ENCODE measurements at places on chromosomes 5 and 9. TPM values are rescaled to one million over a fixed set of nuclear protein-coding genes. Genes with fewer than 3 reads are reported as not detected.

DNA sequence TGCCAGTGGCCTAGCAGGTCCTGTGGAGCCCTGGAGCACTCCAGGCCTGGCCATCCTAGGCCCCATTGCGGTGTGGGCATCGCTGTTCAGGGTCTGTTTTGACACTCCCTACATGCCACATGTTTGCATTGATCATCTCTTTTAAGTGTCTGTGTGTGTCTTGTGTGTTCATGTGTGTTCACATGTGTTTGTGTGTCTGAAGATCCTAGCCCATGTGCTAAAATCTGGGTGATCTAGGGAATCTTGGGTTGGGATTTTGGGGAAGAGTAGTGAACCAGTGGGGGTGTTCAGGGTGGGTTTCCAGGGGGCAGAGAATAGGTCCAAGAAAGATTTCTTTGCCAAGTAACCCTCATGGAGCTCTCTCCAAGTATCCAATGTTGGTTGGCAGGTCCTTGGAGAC is 8.4 kb downstream of the PSD2 start:
- DNase-seq, result no peak

GRCh38 chr5:177449140-177450061 is 2.8 kb downstream of the PRR7 start:
- no peak for DNase-seq

- DNase-seq, result peak; percentile 43
These were observed 920 bp downstream of the LPCAT1 start for GRCh38 chr5:1522601-1523479.

GRCh38 chr9:1535051-1535450 is 480.1 kb upstream of the SMARCA2 start:
- no peak for DNase-seq

- no peak for DNase-seq
These were observed 36.1 kb downstream of the POLK start for GRCh38 chr5:75547812-75548211.

DNA sequence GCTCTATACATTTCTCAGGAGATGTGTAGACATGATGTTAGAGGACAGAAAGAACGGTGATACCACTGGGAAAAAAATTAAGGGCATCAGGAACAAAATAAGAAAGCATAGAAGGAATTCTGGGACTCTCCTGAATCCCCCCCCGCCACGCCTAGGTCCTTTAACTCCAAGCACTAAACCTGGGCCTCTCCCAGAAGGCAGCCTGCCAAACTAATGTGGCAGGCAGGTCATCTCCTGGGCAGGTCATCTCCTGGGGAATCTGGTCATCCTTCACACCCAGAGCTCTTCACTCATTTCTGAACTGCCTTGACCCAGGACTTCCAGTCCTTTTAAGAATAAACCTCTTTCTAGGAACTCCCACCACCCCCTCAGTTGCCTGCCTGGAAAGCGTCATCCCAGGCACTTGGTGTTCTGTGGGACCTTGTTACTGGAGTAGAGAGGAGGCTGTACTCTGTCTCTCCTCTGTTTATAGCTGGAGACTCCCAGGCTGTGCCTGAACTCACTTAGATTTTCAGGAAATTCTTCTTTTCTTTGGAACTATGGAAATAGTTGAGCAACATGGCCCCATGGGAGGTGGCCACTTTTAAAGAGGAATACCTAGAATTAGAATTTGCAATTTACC is 24.1 kb downstream of the PSAT1 start:
- no peak for DNase-seq

- no peak for DNase-seq
These were observed 11.4 kb upstream of the YTHDC2 start for GRCh38 chr5:113502073-113502472.

KIF24 gene
- total RNA-seq, result 6.2 TPM

MED10 gene
- total RNA-seq, result 59.1 TPM

MZB1 gene
- 10.6 TPM for total RNA-seq

All from activated naive CD8-positive, alpha-beta T cell treated with anti-CD3 and anti-CD28 coated beads for 36 hours (primary cell).